ENCODE measurements at places on chromosomes 16 and 17.
A peak's percentile ranks its signal among the peaks of the same experiment; 100 is the strongest.

GRCh38 chr17:8041249-8041928, 2.5 kb downstream of the ALOX15B start:
- DNase-seq, result peak; percentile 52

DNA sequence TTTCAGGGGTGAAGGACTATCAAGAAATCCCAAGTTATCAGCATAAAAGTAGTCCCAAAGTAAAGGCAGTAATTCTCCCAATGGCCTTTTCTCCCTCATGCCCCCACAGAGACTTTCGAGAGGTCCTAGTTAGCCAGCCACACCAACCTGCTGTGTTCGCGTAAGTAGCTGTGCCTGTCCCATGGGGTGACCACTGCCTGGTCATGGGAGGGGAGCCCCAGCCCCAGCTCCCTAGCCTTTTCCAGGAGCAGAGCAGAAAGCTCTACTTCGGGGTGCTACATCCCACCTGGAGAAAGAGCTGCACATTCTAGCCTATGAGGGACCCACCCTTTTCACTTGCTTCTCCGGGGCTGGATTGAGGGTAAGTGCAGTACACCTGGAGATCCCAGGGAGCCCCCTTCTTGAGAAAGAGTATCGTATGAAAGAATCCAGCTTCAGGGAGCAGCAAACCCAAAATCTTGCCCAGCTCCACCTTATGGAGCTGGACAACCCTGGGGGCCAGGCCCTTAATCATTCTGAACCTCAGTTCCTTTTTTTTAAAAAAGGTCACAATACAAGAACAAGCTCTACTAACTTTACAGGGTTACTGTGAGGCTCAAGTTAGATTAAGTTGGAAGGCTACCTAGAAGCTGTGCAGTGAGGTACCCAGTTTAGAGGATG, 8.6 kb upstream of the SOST start:
- no peak for DNase-seq

DNA sequence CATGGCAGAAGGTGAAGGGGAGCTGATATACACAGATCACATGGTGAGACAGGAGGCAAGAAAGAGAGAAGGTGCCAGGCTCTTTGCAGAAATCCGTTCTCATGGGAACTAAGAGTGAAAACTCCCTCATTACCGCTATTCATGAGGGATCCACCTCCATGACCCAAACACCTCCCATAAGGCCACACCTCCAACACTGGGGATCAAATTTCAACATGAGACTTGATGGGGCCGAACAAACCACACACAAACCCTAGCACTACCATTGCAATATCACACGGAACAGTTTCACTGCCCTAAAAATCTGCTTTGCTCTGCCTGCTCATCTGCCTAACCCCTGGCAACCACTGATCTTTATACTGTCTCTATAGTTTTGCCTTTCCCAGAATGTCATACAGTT, 34.8 kb downstream of the C17orf67 start:
- DNase-seq, result no peak

DNA sequence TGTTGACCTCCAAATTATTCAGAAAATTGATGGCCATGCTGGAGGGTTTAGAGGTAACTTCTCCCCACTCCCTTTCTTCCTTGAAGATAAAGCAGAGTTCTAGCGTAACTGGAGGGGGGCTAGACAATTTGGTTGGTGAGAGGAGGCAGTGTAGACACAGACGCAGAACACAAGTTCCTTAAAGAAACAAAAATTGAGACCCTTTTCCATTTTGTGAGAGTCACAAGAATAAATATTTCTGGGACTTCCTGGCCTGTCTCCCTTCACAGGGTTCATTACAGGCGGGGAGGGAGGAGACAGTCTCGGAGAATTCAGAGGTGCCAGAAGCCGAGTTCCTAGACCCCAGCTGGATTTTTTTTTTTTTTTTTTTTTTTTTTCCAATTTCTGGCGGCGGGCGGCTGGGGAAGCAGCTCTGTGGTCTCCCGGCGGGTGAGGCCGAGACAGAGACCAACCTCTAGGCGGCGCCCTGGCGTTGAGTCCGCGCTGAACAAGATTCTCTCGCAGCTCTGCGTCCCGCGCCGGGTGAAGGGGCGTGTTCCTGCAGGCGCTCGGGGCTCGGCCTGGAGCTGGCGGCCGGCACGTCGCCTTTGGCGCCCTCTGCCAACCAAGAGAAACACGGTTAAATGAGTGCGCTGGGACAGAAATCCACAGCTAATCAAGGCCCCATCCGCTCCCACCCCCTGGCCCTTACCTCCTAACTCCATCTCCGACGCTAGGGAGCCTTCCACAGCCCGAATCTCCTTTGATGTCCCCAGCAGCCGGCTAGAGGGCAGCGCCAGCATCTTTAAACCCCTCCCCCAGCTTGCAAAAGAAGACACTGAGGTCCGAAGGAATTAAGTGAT, 10.2 kb upstream of the HOXB9 start:
- DNase-seq, result peak; percentile 68

DNA sequence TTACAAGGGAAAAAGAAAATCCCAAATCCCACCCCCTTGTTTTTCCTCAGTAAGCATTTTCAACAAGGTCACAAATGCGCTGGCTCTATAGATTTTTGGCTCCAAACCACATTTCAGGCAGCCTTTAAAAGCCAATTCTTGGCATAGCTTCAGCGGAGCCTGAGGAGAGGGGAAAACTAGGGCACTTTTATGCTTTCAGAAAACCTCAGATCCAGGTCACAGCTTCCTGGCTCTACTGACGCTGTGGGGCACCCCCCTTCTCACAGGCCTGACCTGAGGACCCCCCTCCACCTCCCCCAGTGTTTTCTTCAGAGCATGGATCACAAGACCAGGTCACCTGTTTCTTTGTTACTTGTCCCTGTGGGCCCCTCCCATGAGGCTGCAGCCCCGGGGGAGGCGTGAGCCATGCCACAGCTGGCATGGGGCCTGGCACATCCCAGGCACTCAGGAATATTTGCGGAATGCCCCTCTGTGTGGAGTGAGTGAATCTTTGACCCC, 30.1 kb upstream of the MTSS2 start:
- DNase-seq, result no peak

GRCh38 chr16:75565640-75566039, 539 bp upstream of the GABARAPL2 start:
- DNase-seq, result no peak

DNA sequence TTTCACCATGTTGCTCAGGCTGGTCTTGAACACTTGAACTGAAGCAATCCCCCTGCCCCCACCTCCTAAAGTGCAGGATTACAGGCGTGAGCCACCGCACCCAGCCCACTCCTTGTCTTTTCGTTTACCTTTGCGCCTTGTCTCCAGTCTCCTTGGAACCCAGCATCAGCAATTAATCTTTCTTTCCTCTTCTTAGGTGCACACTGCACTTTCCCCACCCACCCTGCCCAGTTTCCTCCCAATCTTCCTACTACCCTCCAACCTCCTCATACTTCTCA, 1.5 kb upstream of the CLDN7 start:
- DNase-seq, result no peak

- DNase-seq, result no peak
Measured at GRCh38 chr17:17028059-17028877, 14.0 kb upstream of the MPRIP start.

DNA sequence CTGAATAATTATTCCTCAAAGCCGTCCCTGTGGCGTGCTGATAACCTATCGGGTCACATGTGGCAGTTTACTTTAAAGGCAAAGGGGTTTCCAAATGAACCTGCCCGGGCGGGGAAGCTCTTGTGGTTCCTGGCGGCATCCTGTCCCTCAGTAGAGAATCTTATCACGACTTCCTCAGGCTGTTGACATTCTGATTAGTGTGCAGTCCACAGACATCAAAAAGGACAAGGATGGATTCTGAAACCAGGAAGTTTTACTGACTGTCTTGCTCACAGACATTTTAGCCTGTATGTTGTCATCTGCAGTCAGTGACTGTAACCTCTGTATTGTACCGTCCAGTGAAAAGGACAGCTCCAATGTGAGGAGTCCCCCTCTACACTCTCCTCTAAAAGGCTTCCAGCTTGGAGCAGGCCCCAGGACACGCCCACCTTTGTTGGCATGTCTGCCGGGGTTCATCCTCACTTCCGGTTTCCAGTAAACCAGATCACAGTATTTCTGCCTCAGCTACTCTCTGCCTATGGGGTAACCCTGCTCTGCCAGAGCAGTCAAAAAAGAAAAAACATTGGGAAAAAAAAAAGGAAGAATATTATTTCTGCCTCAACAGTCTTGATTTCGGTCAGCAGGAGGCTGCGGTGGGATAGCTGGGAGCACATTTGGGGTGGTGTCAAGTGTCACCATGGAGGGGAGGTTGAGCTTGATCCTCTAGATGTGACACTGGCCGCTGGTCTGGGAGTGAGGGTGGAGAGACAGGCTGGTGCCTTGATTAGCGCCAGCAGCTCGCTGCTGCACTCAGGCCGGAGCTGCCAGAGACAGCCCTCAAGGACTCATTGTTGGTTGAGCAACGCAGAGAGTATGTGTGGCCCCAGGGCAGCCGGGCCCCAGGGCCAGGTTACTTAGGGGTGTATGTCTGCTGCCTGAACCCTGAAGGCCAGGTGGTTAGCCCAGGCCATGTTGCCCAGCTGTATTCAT, 89.0 kb upstream of the DNAH17 start:
- peak; percentile 63 for DNase-seq

- no peak for DNase-seq
Measured at GRCh38 chr17:15947271-15947670, 2.3 kb downstream of the ADORA2B start.

DNA sequence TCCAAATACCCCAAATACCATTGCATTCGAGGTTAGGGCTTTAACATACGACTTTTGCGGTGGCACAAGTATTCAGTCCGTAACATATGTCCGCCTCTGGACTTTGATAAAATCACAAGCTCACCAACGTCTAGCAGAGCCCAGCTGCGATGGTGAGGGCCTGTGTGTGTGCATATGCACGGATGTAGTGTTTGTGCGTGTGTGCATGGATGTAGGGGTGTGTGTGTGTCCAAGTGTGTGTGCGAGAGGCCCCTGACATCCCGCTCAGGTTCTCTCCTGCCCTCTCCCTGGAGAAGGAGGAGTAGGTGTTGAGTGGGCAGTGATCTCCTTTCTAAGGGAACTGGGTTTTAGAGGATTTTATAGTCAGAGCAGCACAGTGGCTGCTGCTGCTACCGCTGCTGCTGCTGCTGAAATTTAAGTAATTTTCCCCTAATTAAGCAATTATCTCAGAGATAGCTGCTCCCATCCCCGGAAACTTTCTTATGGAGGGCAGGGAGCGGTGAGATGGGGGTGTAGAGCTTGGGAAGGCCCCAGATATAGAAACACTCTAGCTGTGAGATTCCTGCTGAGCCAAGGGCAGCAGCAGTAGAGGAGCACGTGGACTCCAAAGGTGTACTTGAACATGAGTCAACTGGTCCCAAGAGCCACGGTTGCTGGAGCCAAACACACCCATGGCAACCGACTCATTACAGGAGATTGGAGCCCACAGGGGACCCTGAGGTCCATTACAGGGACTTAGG, 121.7 kb upstream of the SDK2 start:
- DNase-seq, result no peak

DNA sequence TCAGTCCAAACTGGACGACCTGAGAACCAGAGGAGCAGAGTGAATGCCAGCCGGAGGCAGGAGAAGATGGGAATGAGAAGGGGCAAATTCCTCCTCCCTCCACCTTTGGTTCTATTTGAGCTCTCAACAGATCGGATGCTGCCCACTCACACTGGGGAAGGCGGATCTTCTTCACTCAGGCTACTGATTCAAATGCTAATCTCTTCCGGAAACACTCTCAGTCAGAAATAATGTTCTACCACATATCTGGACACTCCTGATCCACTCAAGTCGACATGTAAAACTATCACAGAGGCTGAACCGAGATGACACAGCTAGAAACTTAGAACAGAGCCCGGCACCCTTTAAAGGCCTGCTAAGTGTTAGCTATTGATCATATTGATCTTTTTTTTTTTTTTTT, 57.4 kb upstream of the GRIN2A start:
- DNase-seq, result no peak

GRCh38 chr16:84982434-84982833, 28.9 kb downstream of the ZDHHC7 start:
- DNase-seq, result peak; percentile 17

DNA sequence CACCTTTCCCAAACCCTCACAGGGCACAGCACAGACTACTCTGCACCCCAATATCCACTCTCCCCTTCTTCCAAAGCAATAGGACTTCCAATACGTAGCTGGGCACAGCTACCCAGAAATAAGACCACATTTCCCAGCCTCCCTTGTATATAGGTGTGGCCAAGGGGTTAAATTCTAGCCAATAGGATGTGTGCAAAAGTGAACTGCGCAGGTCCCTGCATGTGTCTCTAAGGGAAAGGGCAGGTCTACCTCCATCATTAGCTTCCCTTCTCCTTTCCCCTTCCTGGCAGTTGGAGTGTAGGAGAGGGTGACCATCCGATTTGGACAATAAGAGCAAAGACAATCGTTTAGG, 25.5 kb upstream of the SNN start:
- DNase-seq, result no peak

- no peak for DNase-seq
Measured at GRCh38 chr17:37820313-37820994, 75.6 kb upstream of the HNF1B start.

DNA sequence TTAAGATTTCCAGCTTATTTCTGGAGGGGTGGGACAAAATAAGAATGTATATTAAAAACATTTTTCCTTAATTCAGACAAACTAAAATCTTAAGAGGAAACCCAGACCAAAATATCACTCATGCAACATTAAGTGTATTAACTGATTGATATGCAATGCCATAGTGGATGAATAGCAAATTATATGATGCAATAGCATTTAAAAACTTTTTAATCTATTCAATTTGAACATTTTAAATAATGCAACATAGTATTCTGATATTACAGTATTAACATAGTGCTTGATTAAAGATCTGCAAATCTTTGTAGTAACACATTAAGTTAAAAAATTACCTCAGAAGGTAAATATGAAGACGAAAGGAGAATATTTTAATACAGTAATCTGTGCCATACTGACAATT, 15.3 kb upstream of the INTS2 start:
- DNase-seq, result no peak

DNA sequence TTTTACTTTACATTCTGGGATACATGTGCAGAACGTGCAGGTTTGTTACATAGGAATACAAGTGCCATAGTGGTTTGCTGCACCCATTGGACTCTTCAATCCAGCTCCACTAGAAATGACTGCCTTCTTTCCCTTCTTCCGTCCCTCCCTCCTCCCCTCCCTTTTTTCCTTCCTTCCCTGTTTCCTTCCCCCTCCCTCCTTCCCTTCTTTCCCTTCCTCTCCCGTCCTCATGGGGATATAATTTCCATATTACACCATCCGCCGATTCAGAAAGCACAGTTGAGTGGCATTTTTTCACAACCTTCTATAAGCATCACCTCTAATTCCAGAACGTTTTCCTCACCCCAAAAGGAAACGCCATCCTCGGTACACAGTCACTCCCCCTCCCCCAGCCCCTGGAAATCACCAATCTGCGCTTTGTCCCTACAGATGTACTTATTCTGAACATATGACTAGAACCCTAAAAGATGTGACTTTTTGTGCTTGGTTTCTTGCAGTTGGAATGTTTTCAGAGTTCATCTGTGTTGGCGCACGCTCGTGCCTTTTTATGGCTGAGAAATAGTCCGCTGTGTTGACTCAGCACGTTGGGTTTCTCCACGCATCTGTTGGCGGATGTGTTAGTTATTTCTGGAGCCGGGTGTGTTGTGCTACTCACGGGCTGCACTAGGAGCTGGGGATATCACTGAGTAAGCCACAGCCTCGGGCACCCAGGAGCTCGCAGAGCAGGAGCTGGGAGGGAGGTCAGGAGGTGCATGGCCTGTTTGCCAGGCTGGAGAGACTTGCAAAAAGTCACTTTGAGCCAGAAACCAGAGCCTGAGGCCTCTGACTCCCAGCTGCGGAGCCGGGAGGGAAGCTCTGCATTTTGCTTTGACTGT, 336.4 kb downstream of the SEC14L1 start:
- DNase-seq, result no peak
